ENCODE measurements at places on chromosomes 6 and 20.

GRCh38 chr6:110428153-110428552, 12.8 kb upstream of the DDO start:
- no peak for DNase-seq

- DNase-seq = no peak
Observed at GRCh38 chr6:152575161-152575560, 62.0 kb downstream of the SYNE1 start.

DNA sequence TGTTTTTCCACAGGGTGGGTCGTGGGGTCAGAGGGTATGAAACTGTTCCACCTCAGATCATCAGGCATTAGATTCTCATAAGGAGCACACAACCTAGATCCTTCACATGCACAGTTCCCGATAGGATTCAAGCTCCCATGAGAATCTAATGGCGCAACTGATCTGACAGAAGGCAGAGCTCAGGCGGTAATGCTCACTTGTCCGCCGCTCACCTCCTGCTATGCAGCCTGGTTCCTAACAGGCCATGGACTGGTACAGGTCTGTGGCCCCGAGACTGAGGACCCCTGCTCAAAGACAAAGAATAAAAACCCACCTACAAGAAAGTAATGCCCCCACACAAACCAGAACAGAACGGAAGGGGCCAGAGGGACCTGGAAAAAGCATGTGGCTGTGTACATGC, 76.1 kb upstream of the SNX9 start:
- DNase-seq = no peak

DNA sequence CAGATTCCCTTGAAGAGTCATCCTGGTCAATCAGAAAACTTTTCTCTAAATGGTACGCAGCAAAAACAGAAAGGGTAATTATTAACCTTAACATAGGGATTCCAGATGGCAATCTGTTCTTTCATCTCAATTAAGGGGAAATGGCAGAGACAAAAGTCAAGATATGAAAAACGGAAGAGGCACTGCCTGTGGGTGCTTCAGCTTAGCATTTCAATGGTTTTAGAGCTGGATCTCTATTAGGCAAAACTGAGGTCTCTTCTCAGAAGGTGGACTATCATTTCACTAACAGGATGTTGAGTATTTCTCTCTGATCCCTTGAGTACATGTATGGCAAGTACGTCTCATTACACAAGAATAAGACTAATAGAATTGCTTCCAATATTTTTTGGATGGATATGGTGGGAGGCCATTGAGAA, 296.9 kb downstream of the HIVEP2 start:
- no peak for DNase-seq

DNA sequence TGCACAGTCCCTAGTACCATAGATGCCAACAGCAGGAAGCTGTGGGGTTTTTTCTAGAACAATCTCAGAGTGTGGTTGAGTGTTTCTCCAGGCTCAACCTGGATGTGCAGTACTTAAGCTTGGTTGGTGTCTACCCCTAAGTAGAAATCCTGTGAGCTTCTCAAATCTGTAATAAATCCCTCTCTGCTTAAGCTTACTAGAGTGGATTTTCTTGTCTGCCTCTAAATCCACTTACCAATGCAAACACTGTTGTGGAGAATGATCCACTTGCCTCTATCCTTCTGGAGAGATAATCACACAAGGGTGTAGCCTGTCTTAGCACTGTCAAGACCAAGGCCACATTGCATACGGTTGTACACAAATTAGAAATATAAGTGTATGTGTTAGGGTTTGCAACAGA, 43.3 kb upstream of the CLIC5 start:
- no peak for DNase-seq

DNA sequence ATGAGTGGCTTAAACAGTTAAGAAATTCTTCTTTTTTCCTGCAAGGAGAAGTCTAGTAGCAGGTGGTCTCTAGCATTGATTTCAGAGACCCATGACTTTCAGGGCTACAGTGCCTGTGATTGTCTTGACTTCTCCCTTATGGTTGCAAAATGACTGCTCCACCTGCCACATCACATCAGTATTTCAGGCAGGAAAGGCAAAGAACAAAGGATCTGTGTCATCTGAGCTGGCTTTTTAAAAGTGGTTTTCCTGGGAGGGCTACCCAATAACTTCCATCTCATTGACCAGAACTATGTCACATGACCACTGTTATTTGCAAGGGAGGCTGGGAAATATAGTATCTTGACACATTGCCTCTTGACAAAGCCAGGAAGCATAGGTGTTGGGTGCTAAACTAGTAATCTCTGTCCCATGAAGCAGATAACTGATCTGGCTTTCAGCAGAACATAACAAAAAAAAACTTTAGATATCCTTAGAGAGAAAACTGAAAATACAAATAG, 226.2 kb downstream of the DHX35 start:
- no peak for DNase-seq

GRCh38 chr6:29847871-29848630, 20.4 kb downstream of the HLA-G start:
- DNase-seq = peak; percentile 15

- no peak for DNase-seq
Observed at GRCh38 chr6:3336859-3337515, 78.2 kb downstream of the PSMG4 start.

GRCh38 chr6:52517502-52518278, 59.2 kb downstream of the TRAM2 start:
- DNase-seq = peak; percentile 28

- no peak for DNase-seq
Observed at GRCh38 chr6:161493576-161494118, 219.8 kb upstream of the AGPAT4 start.

DNA sequence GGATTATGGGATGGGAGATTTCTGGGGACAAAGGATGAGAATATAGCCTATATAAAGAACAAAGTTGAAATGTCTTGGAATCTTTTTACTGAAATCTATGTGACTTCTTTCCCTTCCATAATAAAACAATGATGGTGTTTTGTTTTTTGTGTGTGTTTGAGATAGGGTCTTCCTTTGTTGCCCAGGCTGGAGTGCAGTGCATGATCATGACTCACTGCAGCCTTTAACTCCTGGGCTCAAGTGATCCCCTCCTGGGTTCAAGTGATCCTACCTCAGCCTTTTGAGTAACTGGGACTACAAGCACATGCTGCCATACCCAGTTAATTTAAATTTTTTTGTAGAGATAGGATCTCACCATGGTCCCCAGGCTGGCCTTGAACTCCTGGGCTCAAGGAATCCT, 50.9 kb downstream of the FAM217A start:
- DNase-seq = no peak
